Fibroblast of the aortic adventitia (primary cell): ENCODE measurements at places on chromosomes 7 and 10. TPM values are rescaled to one million over a fixed set of nuclear protein-coding genes. Genes with fewer than 3 reads are reported as not detected.

Gene ABCF2
- total RNA-seq = 18.8 and 50.9 TPM in 2 replicates

Gene SNX10
- total RNA-seq = 0.09 and 2.5 TPM in 2 replicates

Gene OSBPL3
- total RNA-seq = 16.1 and 46.0 TPM in 2 replicates

Gene AGMO
- 0.18 TPM in 1 of 2 replicates, not detected in the other for total RNA-seq
